ENCODE measurements at places on chromosomes 5 and 9. TPM values are rescaled to one million over a fixed set of nuclear protein-coding genes. Genes with fewer than 3 reads are reported as not detected.

Gene FGF1
- total RNA-seq: 0.09 TPM

Gene C9
- 0.11 TPM for total RNA-seq

Gene GOLPH3
- total RNA-seq: 63.4 TPM

Gene GALNT12
- 0.43 TPM for total RNA-seq

Gene ITK
- not detected for total RNA-seq

Gene DMRT3
- total RNA-seq: not detected

Gene STPG3
- not detected for total RNA-seq

Gene TMEM174
- total RNA-seq: not detected

Gene DBH
- not detected for total RNA-seq

Gene GABRB2
- total RNA-seq: not detected

Gene PWWP2A
- total RNA-seq: 14.3 TPM

Gene ANKRD18B
- total RNA-seq: under 0.01 TPM

Gene IRGM
- not detected for total RNA-seq
